ENCODE measurements at places on chromosomes 1 and 21.

- DNase-seq: no peak
Measured at GRCh38 chr1:157312082-157312812, 174.1 kb upstream of the ETV3 start.

- no peak for DNase-seq
Measured at GRCh38 chr1:165218731-165219130, 137.8 kb downstream of the LMX1A start.

DNA sequence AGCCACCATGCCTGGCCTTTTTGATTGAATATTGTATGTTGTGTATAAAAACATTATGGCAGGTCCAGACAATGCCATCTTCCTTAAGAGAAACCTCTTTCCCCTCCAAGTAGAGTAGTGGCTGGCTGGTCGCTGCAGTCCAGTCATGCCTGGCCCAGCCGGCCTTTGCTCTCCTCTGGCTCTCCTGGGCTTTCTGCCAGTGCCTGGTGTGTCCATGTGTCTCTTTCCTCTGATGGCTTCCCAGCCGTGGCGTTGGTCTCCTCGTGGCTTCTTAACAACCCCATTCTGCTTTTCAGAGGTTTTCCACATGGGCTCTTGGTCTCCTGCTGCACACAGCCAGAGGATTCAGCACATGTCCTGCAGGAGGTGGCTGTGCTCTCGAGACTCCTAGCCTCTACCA lies 58.7 kb downstream of the DIP2A start:
- DNase-seq: no peak

DNA sequence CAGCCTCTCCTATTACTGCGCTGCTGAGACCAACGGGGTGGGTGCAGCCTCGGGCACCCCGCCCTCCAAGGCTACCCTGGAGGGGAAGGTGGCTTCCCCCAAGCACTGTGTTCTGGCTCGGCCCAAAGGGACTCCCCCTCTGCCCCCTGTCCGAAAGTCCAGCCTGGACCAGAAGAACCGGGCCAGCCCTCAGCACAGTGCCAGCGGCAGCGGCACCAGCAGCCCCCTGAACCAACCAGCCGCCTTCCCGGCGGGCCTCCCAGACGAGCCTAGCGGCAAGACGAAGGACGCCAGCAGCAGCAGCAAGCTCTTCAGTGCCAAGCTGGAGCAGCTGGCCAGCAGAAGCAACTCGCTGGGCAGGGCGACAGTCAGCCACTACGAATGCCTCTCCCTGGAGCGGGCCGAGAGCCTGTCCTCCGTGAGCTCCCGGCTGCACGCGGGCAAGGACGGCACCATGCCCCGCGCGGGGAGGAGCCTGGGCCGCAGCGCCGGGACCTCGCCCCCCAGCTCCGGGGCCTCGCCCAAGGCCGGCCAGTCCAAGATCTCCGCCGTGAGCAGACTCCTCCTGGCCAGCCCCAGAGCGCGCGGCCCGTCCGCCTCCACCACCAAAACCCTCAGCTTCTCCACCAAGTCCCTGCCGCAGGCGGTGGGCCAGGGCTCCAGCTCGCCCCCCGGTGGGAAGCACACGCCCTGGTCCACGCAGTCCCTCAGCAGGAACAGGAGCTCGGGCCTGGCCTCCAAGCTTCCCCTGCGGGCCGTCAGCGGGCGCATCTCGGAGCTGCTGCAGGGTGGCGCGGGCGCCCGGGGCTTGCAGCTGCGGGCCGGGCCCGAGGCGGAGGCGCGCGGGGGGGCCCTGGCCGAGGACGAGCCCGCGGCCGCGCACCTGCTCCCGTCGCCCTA lies 533.1 kb downstream of the KIF26B start:
- DNase-seq: no peak

DNA sequence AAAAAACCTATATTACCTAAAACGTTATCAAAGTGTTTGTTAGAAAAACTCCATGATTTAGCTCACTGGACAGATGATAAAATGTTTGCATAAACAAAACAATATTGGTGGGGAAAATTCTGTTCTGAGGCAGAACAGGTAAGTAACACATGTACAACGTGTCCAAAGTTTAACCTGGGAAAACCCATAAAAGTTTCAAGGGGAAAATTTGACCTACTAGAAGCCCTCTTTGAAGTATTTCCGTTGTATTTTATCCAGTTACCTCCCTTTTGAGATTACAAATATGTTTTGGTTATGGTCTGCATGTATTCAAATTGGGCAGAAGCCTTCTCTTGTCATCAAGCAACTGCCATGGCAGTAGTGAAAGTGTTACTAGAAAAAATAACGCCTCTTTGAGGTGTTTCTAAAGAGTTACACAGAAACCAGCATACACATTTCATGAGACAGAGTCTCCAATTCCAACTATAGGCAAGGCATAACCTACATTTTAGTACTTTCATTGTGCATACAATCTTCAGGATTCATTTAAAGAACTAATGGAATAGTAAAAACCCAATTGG lies 58.0 kb upstream of the PDC start:
- no peak for DNase-seq

GRCh38 chr1:8055973-8056372 lies 29.9 kb upstream of the ERRFI1 start:
- DNase-seq: no peak

- no peak for DNase-seq
Measured at GRCh38 chr1:81617308-81617967, 183.3 kb upstream of the ADGRL2 start.

GRCh38 chr1:105872817-105873216 lies 1183.7 kb upstream of the PRMT6 start:
- DNase-seq: no peak

GRCh38 chr1:64223329-64224151 lies 20.1 kb downstream of the UBE2U start:
- DNase-seq: no peak

DNA sequence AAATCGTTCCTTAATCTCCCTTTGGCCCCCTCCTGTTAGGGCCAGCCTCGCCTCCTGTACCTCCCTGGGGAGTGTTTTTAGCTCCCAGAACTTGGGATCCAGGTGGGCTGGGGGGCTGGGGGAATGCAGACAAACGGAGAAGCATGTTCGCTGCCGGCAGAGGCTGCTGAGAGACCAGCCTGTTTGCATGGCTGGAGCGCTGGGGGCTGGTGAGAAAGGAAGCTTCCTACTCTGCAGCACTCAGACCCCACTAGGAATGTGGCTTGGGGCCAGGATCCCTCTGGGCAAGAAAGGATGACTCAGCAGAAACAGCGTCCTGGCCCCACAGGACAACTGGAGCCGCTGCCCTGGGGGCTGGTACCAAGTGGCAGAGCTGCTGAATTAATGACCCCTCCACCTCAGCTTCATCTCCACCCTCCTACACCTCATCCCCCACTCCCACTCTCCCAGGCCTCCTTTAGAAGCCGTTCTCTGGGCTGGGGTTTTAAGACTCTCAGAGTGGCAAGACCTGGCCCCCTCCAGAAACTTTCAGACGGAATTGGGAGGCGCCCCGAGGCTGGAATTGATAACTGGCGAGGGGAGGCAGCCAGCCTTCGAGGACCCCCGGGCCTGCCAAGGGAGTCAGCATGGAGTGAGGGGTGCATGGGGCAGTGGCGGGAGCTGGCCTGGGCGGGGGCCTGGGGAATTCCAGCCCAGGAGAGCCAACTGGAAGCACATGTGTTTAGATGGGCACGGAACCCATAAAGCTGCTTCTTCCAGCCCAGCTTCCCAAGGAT lies 28.5 kb upstream of the EPS8L3 start:
- no peak for DNase-seq

- DNase-seq: no peak
Measured at GRCh38 chr21:45030682-45031570, 43.5 kb upstream of the ADARB1 start.

DNA sequence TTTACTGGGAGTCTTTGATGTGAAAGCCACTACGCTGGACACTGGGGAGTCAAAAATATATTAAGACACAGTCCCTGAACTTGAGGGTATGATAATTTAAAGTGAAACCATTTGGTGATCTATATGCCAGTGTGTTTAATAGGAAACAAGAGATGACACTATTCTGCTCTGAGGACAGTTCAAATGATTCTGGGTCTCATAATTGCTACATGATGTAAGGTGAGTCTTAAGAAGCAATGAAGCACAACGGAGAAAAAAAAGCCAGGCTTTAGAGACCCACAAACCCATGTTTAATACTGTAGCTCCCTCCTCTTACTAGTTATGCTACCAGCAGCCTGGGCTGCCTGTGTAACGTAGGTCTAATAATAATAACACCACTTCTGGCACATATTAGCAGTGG lies 14.2 kb upstream of the LRRC8D start:
- DNase-seq: no peak

- DNase-seq: no peak
Measured at GRCh38 chr1:2968471-2968881, 52.8 kb upstream of the ACTRT2 start.

DNA sequence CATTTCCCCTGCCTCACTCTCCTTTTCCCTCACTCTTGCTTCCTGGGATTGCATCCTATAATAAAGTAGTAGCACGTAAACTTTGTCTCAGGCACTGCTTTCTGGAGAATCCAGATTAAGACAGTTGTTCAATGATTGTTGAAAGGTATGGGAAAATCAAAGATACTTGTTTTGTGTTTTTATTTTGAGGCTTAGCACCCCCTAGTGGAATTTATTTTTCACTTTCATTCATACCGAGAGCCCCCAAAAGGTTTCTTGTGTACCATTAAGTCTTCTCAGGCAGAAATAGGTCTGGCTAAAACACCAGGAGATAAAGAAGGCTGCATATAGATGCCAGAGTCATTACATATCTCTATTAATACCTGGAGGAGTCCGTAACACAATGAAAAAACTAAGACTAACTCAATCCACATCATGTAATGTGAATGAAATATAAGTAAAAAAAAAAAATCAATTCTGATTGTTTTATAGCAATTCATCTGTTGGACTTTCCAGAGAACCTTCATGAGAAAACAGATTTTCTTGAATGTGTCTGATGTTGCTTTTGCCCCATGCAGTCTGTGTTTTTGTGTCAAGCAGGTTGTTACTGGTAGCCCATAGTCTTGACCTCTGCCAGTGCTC lies 103.5 kb downstream of the RPE65 start:
- DNase-seq: no peak

DNA sequence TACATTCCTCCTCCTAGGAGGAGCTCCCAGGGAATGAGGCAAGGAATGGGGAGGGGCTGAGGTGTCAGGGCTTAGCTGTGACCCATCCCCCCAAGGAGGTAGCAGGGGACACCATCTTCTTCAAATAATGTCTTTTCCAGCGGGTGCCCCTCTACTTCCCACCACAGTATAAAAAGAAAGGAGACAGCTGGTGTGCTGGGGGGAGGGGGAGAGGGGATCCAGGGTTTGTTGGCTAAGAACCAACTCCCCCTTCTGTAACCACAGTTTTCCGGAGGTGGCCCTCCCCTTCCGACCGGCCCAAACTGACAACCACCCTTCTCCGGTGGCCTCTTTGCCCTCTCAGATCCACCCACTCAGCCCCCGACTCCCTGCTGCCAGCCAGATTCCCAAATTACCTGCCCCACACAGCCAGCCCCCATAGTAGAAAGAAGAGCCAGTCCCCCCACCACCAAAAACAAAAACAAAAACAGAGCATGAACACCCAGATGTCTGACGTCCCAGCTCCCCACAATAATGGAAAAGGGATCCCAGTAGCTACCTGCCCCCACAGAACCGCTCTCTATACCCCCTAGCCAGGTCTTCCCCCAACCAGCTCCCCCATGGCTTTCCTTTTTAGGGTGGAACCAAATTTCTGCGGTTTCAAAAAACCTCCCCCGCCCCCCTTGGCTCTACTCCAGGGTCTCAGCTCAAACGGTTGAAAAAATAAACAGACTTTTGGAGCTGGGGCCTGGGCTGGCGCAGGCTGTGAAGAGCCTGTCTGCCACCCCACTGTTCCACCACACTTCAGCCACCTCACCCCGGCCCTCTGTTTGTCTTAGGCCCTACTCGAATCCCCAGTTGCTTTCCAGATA lies 2.1 kb downstream of the ARHGEF2 start:
- peak; percentile 61 for DNase-seq

DNA sequence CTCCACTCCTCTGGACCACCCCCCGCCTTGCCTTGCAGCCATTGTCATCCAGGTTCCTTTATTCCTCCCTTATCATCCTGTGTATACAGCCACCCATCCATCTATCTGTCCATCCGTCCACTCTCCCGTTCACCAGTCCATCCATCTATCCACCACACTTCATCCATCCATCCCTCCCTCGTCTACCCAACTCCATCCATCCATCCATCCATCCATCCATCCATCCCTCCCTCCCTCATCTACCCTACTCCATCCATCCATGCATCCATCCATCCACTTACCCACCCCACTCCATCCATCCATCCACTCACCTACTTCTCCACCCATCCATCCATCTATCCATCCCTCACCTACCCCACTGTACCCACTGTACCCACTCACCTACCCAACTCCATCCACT lies 35.4 kb downstream of the DHRS3 start:
- no peak for DNase-seq

DNA sequence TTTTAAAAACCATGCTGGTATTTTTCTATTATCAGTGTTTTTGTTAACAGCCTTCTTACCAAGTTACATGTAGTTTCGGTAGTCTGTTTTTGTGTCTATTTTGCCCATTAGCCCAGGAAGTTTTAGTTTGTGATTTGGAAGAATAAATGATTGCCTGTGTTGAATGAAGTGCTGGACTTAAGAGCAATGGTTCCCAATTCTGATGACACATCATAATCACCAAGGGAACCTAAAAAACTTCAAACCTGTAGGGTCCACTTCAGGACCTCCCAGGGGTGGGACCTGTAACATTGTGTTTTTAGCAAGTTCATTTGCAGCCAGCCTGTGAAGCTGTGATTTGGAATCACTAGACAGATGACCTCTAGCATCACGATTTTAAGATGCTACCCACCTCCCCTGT lies 43.0 kb upstream of the ST6GALNAC3 start:
- DNase-seq: no peak

- DNase-seq: no peak
Measured at GRCh38 chr1:10734962-10735544, 61.4 kb downstream of the CASZ1 start.

DNA sequence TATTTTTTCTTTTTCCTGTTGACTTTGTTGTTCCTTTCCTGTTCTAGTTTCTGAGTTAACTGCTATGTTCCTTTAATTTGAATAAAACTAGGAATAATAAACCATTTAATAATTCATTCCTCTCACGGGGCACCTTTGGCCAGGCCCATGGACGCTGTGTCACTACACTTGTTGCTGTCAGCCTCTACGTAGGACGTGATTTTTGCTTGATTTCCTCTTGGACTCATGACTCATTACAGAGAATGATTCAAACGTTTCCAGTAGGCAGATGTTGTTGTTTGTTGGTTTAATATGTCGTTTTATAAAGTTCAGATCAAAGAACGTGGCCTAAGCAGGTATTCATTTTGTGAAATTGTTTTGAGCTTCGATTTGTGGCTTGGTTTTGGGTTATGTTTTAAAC lies 9.1 kb upstream of the SLC19A1 start:
- DNase-seq: no peak

- no peak for DNase-seq
Measured at GRCh38 chr1:7006996-7007871, 222.0 kb downstream of the CAMTA1 start.

DNA sequence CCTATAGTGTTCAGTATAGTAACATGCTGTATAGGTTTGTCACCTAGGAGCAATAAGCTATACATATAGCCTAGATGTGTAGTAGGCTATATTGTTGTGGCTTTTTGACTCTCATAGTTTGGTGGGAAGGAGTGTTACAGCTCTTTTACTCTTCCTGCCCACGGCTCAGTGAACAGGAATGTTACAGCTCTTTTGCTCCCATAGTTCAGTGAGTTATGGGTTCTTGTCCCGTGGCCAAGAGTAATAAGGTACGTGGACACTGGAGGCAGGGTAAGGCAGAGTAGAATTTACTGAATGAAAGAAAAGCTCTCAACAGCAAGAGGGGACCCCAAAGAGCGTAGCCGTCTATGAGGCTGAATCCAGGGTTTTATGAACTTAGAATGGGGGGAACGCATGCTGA lies 734.3 kb downstream of the ADGRL2 start:
- no peak for DNase-seq
